Fibroblast of the aortic adventitia (primary cell): ENCODE measurements at places on chromosomes 7 and 10. TPM values are rescaled to one million over a fixed set of nuclear protein-coding genes. Genes with fewer than 3 reads are reported as not detected.

PRLHR gene
- total RNA-seq = not detected in 2 replicates

GRCh38 chr7:29090836-29091601 is 55.3 kb downstream of the CPVL start:
- no peak for DNase-seq

DNA sequence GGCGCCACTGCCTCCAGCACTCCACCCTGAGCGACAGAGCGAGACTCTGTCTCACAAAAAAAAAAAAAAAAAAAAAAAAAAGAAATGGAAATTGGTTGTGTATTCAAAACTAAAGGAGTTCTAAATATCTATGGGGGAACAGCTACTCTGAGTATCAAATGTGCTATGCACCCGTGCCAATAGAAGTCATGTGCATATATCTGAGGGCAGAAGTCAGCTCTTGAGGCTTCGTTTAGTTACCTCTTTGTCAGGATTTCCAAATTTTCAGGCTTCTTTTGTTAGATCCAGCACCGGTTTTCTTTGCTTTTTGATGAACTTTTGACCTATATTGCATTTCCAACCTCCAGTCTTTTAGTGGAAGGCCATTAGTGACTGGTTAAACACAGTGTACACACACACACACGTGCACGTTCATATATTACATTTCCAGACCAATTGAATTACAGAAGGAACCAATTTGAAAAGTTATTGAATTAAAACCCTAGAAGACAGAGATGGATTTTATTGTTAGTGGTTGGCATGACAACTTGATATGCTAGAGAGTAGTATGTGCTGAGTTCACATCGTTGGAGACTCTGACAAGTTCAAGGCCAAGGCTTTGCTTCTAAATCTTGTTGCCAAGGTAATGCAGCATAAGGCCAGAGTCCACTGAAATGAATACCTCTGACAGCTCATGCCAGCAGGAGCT is 33.1 kb upstream of the ADD3 start:
- peak; percentile 67 for DNase-seq

SLC26A3 gene
- total RNA-seq = not detected in 2 replicates

DNA sequence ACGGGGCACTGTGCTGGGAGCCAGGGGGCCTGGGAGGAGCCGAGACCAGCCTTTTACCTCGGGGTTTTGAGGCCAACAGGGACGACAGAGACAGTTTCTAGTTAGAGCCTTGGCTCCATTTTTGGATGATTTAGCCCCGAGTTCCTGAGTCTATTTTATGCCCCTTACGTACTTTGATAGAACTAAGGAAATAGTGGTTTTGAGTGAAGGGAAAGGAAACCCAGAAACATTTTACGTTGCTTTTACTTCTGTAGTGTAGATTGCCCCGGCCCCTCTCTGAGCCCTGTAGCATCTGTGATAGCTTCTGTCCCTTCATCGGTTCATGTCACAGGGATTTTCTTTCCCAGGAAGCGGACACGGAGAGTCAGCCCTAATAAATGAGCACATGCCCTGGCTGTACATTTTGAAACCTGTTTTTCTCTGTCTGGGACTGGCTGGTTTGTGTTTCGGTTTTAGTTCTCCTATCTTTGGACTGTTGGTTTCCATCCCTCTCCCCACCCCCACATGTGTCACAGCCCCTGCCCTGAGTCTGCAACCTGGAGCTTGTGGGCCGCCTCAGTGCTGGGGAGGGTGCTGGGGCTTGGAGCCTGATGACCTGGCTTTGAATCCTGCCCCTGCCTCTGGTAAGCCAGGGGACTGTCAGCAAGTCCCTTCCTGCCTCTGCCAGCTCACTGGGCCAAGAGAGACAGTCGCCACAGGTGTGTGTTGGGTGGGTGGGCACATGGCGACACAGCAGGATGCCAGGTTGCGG is 6.9 kb upstream of the ORAI2 start:
- no peak for DNase-seq

DNA sequence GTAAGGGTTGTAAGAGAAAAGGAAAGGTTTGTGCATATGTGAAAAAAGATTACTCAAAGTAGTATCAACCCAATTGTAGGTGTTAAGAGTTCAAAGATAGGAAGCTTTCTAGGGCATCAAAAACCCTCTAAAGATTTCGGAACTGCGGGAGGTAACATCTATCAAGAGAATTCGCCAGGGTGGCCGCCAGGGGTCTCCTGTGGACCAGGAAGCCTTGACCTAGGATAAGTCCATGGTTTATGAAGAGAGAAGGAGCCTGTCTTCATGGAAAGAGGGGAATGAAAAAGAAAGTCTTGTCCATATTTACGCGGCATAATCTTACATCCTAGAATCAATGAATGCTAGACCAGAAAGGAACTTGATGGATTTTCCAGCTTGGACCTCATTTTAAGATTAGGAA is 140.7 kb upstream of the CALCR start:
- peak; percentile 64 for DNase-seq

DNA sequence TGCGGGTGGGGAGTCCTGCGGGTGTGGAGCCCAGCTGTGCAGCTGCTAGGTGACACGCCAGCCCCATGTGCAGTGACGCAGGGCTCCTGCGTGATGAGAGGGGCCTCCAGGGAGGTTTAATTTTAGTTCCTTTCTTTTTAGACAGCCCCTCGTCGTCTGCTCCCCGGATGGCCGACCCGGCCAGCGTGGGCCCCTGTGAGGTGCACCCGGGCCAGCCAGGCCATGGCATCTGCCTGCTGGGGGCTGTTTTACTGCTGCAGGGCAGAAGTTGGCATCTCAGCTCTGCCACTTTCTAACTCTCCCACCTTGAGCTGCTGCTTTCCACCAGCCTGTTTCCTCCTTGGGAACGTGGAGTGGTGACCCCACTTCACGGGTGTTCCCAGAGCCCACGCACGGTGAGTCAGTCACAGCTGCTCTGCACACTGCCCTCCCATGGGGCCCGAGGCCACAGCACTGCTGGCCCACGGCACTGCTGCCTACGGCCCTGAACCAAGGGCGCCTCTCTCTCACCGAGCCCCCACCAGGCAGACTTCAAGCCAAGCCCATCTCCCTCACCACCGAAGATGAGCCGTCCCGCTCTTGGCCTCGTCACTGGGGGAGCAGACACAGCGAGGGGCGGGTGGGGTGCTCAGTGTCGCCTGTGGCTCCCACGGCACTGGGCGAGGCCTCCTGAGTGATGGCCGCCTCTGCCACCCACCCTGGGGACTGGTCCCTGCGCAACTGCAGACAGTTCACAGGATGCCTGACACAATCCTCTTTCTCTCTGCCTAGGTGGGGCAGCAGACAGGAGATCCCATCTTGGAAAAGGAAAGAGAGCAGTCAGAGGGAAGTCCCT is 21.3 kb downstream of the CYP2W1 start:
- DNase-seq = no peak

GRCh38 chr10:11414314-11415038 is 197.0 kb downstream of the USP6NL start:
- no peak for DNase-seq

DNA sequence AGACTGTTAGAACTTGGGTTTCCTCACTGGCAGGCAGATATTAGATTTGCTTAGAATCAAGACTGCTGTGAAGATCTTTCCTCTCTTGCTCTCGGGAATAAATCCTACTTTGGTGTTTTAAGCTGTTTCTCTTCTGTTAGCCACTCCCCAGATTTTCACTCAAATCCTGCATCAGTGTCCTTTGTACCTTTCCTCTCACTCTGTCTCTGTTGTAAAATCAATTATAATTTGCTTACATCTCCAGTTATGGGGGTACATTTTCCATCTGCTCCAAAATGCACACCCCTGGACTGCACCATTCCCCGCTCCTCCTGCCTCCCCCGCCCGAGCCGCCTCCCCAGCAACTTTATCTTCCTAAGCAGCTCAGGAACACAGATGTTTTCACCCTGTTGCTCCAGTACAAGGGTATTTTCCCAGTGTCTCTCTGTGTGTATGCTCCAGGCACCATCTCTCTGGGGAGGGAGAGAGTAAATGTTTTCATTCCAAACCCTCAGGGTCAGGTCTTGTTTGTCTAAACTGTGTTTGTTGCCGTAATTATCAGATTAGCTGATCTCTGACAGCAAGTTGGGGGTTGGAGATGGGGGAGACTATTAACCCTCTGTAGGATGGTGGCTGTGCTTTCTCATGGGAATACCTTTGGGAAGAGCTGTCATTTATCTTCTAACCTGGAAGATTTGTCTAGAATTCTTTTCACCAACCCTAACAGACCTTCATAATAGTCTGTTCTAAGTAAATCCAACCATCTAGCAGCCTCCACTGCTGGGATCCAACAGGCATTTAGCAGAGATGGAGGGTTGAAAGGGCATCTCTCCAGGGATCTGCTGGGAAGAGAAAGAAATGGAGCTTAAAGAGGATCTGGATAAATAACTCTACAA is 20.4 kb upstream of the GOT1 start:
- no peak for DNase-seq

UCN3 gene
- total RNA-seq = not detected in 2 replicates

GRCh38 chr10:127027786-127028185 is 122.6 kb downstream of the DOCK1 start:
- no peak for DNase-seq

DNA sequence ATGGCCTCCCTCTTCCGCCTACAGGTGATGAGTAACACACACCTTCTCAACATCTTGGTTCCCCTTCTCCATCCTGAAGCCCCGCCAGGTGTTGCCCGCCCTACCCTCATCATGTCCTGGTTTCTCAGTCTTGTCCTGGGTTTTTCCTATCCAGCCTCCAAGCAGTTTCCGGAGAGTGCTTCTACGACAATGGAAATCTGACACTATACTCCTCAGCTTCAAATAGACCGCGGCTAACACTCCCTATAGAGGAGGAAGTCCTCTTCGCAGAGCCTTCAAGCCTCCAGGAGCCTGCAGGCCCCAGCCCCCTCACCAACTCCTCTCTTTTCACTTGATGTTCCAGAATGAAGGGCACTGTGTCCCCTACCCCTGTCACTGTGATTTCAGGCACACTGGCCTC is 147.4 kb downstream of the PRPF18 start:
- DNase-seq = no peak

- peak; percentile 88 for DNase-seq
Measured at GRCh38 chr7:114081606-114082425, 163.0 kb upstream of the PPP1R3A start.

DNA sequence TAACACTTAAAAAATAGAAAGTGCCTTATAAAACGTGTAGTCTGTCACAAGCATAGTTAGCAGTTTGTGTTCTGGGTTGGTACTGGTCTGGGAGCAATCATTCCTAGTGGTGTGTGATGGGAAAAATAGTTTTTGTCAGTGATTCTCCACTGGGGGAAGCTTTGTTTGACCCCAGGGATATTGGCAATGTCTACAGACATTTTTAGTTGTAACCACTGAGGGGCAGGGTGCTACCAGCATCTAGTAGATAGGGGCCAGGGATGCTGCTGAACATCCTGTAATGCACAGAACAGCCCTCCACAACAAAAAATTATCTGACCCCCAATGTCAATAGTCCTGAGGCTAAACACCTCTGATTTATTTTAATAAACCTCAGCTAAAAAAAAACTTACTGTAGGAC is 51.6 kb upstream of the CREB5 start:
- no peak for DNase-seq

GRCh38 chr10:72009051-72009424 is 44.8 kb downstream of the CHST3 start:
- DNase-seq = no peak

BICC1 gene
- 123 and 177 TPM in 2 replicates for total RNA-seq

FLNC gene
- 43.7 and 193 TPM in 2 replicates for total RNA-seq

EPO gene
- total RNA-seq = not detected in 2 replicates

CARD11 gene
- total RNA-seq = under 0.01 and 0.08 TPM in 2 replicates

DNA sequence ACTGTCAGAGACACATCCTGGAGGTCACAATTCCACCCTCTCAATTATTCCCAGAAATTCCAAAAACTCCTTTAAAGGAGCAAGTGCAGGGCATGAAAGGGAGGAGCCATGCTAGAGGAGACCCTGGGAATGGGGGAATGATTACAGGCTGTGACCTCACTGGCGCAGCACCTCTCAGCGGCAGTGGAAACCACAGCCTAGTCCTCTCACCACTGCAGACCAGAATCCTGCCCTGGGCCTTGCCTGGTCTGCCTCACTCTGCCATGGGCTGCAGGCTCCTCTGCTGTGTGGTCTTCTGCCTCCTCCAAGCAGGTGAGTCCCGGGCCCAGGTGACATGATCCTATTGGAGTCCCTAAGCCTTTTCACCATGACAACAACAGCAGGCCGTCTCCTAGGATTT is 50.5 kb upstream of the PRSS58 start:
- DNase-seq = no peak

DNA sequence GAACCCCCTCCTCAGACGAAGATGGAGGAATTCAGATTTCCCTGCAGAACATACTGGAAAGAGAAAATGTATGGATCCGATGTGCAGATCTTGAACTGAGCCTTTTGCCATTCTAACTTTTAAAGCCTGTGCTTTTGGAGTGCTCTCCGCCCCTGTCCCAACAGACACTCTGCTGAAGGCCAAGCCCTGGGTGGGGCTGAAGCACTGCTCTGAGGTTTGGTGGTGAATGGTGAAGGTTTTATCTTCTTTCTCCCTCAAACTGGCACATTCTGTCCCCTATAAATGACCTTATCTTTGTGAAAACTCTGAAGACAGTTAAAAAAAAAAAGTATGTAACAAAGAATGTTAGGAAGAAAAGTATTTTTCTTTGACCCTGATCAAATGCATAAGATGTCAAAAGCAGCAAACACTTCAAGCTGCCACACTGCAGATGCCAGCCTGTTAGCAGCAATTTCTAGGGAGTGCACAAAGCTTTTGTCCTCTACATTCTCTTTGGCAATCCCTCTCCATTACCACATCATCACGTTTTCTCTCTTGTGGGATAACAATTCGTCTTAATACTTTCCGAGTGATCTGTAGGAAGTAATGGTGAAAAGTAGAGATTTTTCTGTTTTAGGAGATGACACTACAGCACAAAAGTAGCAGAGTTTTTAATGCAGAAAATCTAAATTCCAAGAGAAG is 137.3 kb upstream of the CCDC6 start:
- no peak for DNase-seq

ODAD2 gene
- total RNA-seq = 0.18 and 0.57 TPM in 2 replicates

GRCh38 chr10:33334805-33335550 is 511 bp upstream of the NRP1 start:
- DNase-seq = peak; percentile 94

CALML3 gene
- total RNA-seq = not detected in 2 replicates

MRLN gene
- total RNA-seq = not detected in 2 replicates

DNA sequence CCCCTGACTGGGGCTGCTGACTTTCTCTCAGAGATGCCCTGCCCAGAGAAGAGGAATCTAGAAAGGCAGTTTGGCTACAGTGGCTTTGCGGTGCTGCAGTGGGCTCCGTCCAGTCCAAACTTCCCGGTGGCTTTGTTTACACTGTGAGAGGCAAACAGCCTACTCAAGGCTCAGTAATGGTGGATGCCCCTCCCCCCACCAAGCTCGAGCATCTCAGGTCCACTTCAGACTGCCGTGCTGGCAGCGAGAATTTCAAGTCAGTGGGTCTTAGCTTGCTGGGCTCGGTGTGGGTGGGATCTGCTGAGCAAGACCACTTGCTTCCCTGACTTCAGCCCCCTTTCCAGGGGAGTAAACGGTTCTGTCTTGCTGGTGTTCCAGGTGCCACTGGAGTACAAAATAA is 734.5 kb upstream of the LRRN3 start:
- no peak for DNase-seq

MRPS33 gene
- 32.4 and 118 TPM in 2 replicates for total RNA-seq

DNA sequence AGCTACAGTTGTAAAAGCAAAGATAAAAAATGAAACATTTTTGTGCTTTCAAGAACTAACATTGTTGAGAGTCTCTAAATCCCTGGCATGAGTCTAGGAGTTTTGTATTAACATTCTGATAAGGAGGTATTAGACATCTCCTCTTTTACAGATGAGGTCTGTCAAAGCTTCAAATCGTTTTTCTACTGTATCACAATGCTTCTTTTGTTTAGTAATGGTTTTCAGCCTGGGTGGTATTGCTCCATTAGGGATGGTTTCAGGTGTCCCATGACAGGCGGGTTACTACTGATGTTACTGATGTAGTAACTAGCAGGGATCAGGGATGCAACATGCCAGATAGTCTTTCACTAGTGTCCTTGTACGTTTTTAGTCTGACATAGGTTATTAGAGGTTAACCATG is 27.4 kb downstream of the STAM start:
- DNase-seq = peak; percentile 51
